Glutamatergic neuron (in vitro differentiated cells): ENCODE measurements at places on chromosomes 7 and 10.

GRCh38 chr10:117134056-117134305, 4.1 kb downstream of the VAX1 start:
- no peaks in the 10 kb centered on the region for H3K36me3 ChIP-seq
- DNase-seq: peak; percentile 37
- peaks cover 50% of the 10 kb centered on the region for H3K27me3 ChIP-seq
- H3K4me3 ChIP-seq: peak overlapping the region; percentile 86

- H3K4me1 ChIP-seq: peaks cover 9% of the 10 kb centered on the region
- H3K4me3 ChIP-seq: no peak overlapping the region
- no peak for DNase-seq
- no peaks in the 10 kb centered on the region for H3K27me3 ChIP-seq
- H3K27ac ChIP-seq: no peak overlapping the region
- H3K36me3 ChIP-seq: no peaks in the 10 kb centered on the region
Measured at GRCh38 chr10:50981904-50982303, 92.4 kb upstream of the PRKG1 start.

- DNase-seq: no peak
- no peak overlapping the region for H3K27ac ChIP-seq
- H3K4me1 ChIP-seq: no peaks in the 10 kb centered on the region
- no peak overlapping the region for H3K4me3 ChIP-seq
- H3K36me3 ChIP-seq: no peaks in the 10 kb centered on the region
- H3K27me3 ChIP-seq: no peaks in the 10 kb centered on the region
Measured at GRCh38 chr10:60990663-60991062, 46.7 kb upstream of the RHOBTB1 start.

DNA sequence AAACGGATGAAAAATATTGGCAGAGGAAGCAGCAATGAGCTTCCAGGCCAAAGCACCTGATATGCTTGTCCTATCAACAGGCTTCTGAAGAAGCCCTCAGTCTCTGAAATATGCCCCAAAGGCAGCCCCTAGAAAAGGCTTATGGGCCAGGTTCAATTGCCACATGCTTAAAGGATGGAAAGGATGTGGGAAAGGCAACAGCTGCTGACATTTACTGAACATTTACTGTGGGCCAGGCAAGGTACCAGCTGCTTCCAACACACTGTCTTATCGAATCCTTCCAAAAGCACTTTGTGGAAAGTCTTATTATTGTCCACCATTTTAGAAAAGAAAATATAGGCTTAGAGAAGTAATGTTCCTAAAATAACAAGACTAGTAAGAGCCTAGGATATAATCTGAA, 56.5 kb downstream of the DOCK4 start:
- H3K27ac ChIP-seq: no peak overlapping the region
- no peaks in the 10 kb centered on the region for H3K27me3 ChIP-seq
- H3K4me3 ChIP-seq: no peak overlapping the region
- no peak for DNase-seq

DNA sequence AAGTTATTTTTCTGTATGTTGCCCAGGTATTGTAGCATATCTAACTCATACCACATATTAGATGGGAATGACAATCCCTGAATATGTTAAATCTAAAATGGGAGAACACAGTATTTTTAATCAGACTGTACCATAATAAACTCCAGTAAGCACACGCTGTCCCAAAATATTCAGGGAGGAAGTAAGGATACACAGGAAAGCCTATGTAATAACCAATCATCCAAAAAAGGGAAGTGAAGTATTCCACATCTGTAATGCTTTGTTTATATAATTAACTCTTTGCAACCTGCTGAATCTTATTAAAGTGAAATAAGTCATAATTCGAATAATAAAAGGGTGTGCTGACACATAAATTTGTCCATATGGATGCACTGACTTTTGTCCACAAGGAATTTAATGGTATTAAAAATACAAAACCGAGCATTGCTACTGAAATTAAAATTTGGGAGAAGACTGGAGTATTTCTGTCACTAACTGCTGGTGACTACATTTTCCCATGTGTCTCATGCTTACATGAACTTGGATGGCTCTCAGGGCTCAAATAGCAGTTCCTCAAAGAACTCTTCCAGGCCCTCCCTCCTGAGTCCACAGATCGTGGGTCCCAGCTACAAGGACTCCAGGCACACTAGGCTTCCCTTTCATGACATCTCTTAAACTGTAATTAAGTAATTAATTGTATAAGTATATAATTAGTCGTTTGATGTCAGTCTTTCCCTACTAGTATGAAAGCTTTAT, 120.6 kb downstream of the NEBL start:
- no peak overlapping the region for H3K27ac ChIP-seq
- peaks cover 1% of the 10 kb centered on the region for H3K27me3 ChIP-seq
- no peak overlapping the region for H3K4me3 ChIP-seq
- no peaks in the 10 kb centered on the region for H3K36me3 ChIP-seq

GRCh38 chr7:127962589-127963361, 68.5 kb downstream of the LRRC4 start:
- H3K36me3 ChIP-seq: peaks cover 4% of the 10 kb centered on the region
- DNase-seq: no peak
- H3K4me1 ChIP-seq: peaks cover 11% of the 10 kb centered on the region
- H3K27ac ChIP-seq: no peak overlapping the region
- no peak overlapping the region for H3K4me3 ChIP-seq

DNA sequence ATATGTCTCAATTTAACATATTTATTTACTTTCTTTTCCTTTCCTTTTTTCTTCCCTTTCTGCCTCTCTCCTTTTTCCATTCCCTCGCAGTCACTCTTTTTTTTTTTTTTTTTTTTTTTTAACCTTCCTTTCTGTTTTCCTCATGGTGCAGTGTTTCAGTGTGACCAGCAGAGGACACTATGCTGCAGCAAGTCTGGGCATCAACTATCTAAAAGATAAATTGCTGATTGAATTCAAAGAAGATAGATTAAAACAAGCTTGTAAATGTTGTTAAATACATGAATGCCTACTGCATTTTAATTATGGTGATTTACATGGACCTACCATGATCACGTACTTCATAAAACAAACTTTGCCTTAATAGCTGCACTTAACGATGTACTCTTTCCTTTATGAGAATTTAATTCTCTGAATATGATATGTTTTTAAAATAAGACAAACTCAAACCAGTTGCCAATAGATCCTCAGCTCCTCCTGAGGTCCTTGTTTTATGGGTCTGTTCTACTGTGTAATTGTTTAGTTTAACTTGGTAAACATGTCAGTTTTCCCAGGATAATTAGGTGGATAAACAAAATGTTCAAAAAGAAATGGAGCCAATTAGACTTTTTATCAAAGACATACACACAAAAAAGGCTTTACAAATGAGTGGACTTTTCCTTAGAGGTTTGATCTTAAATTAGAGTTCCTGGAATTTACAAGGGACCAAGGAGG, 101.0 kb upstream of the AGR3 start:
- H3K27me3 ChIP-seq: no peaks in the 10 kb centered on the region
- H3K4me1 ChIP-seq: no peaks in the 10 kb centered on the region
- DNase-seq: no peak
- H3K4me3 ChIP-seq: no peak overlapping the region

GRCh38 chr10:76432016-76433012, 1000.9 kb downstream of the LRMDA start:
- peaks cover 11% of the 10 kb centered on the region for H3K4me1 ChIP-seq
- H3K36me3 ChIP-seq: no peaks in the 10 kb centered on the region
- H3K4me3 ChIP-seq: no peak overlapping the region
- no peak for DNase-seq
- H3K27me3 ChIP-seq: no peaks in the 10 kb centered on the region
- peak overlapping the region; percentile 76 for H3K27ac ChIP-seq

- DNase-seq: no peak
- no peak overlapping the region for H3K4me3 ChIP-seq
- H3K4me1 ChIP-seq: peaks cover 7% of the 10 kb centered on the region
- H3K27ac ChIP-seq: no peak overlapping the region
- H3K36me3 ChIP-seq: no peaks in the 10 kb centered on the region
Measured at GRCh38 chr7:36904802-36905201, 180.5 kb upstream of the AOAH start.

GRCh38 chr7:44194069-44194468, 4.8 kb upstream of the GCK start:
- peaks cover 12% of the 10 kb centered on the region for H3K4me1 ChIP-seq
- no peak for DNase-seq
- no peaks in the 10 kb centered on the region for H3K27me3 ChIP-seq
- H3K27ac ChIP-seq: no peak overlapping the region
- H3K4me3 ChIP-seq: no peak overlapping the region
- no peaks in the 10 kb centered on the region for H3K36me3 ChIP-seq

GRCh38 chr10:86305521-86305920, 61.1 kb downstream of the GRID1 start:
- H3K36me3 ChIP-seq: peaks cover 14% of the 10 kb centered on the region
- H3K4me1 ChIP-seq: peaks cover 11% of the 10 kb centered on the region
- H3K27ac ChIP-seq: no peak overlapping the region

DNA sequence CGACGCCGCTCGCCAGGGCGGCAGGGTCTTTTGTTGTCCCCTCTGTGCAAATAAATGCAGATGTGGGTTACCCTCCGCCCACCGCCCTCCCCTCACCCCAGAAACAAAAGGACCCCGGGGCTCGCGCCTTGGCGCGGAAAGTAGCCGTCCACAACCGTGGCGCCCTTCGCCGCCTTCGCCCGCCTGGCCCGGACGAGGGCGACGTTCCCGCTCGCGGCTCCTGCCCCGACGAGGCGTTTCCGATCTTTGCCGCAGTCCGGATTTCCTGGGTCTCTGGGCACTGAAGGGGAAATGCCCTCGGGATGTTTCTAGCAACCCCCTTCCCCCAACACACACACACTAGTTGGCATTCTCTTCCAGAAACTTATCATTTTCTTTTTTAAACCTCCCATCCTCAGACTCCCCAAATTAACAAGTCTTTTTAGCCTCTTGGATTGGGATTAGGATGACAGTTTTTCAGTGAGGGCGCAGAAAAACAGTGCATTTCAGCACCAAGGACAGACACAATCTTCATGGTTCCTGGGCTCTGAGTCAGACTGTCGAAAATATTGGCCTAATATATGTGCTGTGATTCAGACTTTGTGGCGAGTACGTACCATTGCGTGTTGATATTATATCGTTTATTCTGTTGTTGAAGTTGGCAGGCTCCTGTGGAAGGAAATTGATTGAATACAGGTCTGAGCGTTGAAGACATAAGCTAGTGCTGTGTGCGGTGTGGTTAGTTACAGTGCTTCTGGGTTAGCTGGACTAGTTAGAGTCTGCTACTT, 771 bp downstream of the PHYHIPL start:
- peak overlapping the region; percentile 92 for H3K27ac ChIP-seq
- H3K4me3 ChIP-seq: peak overlapping the region; percentile 98
- peaks cover 2% of the 10 kb centered on the region for H3K4me1 ChIP-seq

- H3K27ac ChIP-seq: no peak overlapping the region
- H3K4me1 ChIP-seq: no peaks in the 10 kb centered on the region
- H3K4me3 ChIP-seq: no peak overlapping the region
- H3K36me3 ChIP-seq: no peaks in the 10 kb centered on the region
- peaks cover 2% of the 10 kb centered on the region for H3K27me3 ChIP-seq
Measured at GRCh38 chr10:26479766-26480492, 41.8 kb downstream of the APBB1IP start.

- H3K27me3 ChIP-seq: peaks cover 11% of the 10 kb centered on the region
- H3K27ac ChIP-seq: no peak overlapping the region
- H3K4me1 ChIP-seq: peaks cover 30% of the 10 kb centered on the region
- no peak for DNase-seq
- H3K4me3 ChIP-seq: peak overlapping the region; percentile 63
- no peaks in the 10 kb centered on the region for H3K36me3 ChIP-seq
Measured at GRCh38 chr7:106110238-106110560, 1.9 kb downstream of the SYPL1 start.

DNA sequence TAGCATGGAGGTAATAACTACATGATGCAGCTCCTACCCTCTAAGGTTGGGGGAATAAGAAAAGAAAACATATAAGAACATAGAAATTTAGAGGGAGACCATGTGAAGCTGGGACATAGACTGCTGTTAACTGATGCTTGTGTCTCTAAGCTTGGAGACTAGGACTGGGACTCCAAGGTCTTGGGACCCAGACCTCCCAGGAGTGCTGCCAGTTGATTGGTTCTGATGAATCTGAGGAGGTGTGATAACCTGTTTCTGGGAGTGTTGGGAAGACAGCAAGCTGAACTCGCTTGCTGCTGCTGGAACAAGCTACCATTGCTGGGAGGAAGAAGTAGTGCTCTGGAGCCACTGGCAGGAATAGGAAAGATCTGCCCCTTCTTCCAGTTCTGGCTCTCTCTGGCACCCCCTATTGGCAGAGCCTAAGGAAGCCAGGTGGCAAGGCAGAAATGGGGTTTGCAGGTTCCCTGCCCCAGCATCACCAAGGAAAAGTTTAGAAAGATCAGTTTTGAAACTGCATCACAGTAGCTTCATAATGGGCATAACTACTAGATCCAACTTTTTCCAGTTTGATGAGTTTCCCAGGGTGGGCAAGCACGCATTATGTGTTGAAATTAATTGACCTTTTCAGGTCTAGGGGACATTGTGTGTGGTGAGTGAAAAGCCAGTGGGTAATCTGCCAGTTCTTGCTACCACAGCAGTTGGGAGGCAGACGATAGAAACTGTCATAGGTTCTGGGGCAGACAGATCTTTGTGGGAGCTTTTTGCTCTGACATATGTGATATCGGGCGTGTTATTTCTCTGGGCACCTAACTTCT, 140.7 kb downstream of the SND1 start:
- H3K27me3 ChIP-seq: no peaks in the 10 kb centered on the region
- no peak overlapping the region for H3K27ac ChIP-seq
- no peak overlapping the region for H3K4me3 ChIP-seq
- no peaks in the 10 kb centered on the region for H3K36me3 ChIP-seq

- H3K27ac ChIP-seq: no peak overlapping the region
- no peak for DNase-seq
- H3K4me3 ChIP-seq: no peak overlapping the region
- H3K4me1 ChIP-seq: peaks cover 16% of the 10 kb centered on the region
- no peaks in the 10 kb centered on the region for H3K36me3 ChIP-seq
Measured at GRCh38 chr7:114156178-114156577, 237.4 kb upstream of the PPP1R3A start.

DNA sequence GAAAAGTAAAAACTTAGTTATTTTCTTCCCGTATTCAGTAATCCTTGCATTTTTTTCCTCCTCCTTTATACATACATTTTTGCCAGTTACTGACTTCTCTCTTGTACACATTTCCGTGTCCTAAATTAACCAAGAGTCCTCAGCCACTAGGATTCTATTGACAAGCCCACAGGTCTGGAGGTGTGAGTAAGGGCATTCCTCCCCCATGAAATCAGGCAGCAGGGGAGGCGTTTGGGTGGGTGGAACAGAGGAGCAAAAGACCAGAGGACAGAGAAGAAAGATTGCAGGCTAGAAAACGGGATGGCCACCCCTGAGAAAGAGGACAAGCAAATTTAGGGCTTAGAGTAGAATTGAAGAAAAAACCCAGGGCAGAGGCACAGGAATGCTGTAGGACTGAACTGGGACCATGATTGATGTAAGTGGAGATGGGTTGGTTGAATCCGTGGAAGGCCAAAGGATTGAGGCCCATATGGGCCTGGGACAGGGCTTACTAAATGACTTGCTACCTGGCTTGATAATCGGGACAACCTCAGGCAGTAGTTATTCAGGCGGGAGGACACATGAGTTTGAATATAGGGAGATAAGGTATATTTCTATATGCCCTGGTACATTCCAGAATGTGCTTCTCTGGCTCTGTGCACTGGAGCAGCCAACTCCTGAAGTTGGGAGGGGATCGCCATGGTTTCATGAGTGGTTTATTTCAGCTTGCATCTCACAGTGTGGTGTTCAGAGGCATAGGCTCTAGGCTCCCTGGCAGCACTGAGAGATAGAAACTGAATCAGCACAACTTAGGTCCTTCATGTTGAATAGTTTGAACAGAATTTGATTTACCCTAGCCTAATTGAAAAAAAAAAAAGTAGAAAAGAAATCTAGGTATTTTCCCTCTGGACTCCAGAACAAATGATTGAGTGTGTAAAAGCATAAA, 28.0 kb downstream of the IKZF1 start:
- H3K4me1 ChIP-seq: no peaks in the 10 kb centered on the region
- H3K27ac ChIP-seq: no peak overlapping the region
- H3K36me3 ChIP-seq: no peaks in the 10 kb centered on the region
- peaks cover 4% of the 10 kb centered on the region for H3K27me3 ChIP-seq
